ENCODE measurements at places on chromosomes 11 and 22.

DNA sequence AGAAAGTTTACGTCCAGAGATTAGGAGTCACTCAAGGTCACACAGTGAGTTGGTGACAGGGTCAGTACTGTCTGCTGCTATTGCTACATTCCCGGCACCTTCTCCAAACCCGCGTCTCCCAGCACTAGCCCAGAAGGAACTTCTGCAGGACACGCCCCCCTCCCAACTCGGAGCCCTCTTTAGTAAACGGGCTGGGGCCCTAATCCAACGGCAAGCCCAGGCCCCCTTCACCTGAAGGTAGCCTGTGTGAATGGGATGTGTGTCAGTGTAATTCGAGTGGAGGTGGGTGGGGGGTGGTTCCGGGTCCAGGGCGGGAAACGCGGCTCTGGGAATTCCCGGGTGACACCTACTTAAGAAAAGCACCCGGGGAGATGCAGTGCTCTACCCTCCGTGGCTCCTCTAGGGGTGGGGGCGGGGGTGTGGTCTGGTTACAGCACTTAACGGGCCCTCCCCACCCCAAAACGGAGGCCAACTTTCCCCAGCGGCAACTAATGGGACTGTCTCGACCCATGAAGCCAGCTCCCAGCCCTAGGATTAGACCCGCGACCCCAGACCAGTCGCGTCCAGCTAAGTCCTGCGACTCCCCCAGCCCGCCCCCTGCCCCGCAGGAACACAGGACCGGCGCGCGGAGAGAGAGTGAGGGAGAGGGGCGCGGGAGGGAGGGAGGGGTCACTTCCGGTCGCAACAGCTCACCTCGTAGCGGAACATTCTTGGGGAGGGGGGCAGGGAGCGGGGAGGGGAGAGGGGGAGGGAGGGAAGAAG is 468 bp downstream of the PATL1 start:
- peaks cover 13% of the 10 kb centered on the region for H3K4me1 ChIP-seq
- DNase-seq: peak; percentile 22
- H3K27ac ChIP-seq: peak overlapping the region; percentile 97
- H3K4me3 ChIP-seq: peak overlapping the region; percentile 95

- H3K27ac ChIP-seq: peak overlapping the region; percentile 80
- no peaks in the 10 kb centered on the region for H3K36me3 ChIP-seq
- H3K27me3 ChIP-seq: no peaks in the 10 kb centered on the region
- H3K4me1 ChIP-seq: no peaks in the 10 kb centered on the region
- peak overlapping the region; percentile 37 for H3K4me3 ChIP-seq
Observed at GRCh38 chr11:118145285-118146227, 7.1 kb downstream of the SCN4B start.

- H3K27me3 ChIP-seq: no peaks in the 10 kb centered on the region
- no peak overlapping the region for H3K4me3 ChIP-seq
- H3K27ac ChIP-seq: no peak overlapping the region
- no peaks in the 10 kb centered on the region for H3K36me3 ChIP-seq
Observed at GRCh38 chr11:44421090-44421675, 111.2 kb upstream of the ALX4 start.

DNA sequence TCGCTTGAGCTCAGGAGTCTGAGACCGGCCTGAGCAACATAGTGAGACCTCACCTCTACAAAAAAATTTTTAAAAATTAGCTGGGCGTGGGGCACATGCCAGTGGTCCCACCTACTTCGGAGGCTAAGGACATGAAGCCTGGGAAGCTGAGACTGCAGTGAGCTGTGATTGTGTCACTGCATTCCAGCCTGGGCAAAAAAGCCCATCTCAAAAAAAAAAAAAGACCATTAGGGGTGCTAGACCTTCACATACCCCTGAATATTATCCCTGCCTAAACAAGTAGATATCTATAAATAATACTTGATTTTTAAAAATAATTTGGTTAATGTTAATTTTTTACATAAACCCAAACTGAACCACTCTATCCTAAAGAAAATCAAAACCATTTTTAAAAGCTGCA is 24.2 kb downstream of the NUP98 start:
- peaks cover 10% of the 10 kb centered on the region for H3K36me3 ChIP-seq
- no peaks in the 10 kb centered on the region for H3K27me3 ChIP-seq
- H3K4me3 ChIP-seq: no peak overlapping the region
- no peak overlapping the region for H3K27ac ChIP-seq
- DNase-seq: no peak
- H3K4me1 ChIP-seq: no peaks in the 10 kb centered on the region

DNA sequence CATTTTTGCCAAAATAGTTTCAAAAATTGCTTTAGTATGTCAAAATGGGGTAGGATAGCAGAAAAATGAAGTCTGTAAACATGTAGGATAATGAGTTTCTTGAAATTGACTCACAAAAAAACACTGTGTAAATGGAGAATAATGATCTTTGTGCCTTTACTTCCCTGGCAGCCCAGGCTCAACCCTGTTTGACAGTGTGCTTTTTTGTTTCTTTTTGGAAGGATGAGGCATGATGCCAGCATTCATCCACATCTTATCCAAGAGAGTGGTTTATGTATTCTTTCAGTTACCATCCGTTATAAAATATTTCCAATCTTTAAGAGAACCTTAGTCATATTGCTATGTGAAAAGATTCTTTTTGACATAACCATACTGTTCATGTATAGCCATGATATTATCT is 70.6 kb downstream of the ARHGAP42 start:
- H3K4me3 ChIP-seq: no peak overlapping the region
- H3K27ac ChIP-seq: no peak overlapping the region
- H3K27me3 ChIP-seq: no peaks in the 10 kb centered on the region
- no peaks in the 10 kb centered on the region for H3K36me3 ChIP-seq
- H3K4me1 ChIP-seq: no peaks in the 10 kb centered on the region
- no peak for DNase-seq

DNA sequence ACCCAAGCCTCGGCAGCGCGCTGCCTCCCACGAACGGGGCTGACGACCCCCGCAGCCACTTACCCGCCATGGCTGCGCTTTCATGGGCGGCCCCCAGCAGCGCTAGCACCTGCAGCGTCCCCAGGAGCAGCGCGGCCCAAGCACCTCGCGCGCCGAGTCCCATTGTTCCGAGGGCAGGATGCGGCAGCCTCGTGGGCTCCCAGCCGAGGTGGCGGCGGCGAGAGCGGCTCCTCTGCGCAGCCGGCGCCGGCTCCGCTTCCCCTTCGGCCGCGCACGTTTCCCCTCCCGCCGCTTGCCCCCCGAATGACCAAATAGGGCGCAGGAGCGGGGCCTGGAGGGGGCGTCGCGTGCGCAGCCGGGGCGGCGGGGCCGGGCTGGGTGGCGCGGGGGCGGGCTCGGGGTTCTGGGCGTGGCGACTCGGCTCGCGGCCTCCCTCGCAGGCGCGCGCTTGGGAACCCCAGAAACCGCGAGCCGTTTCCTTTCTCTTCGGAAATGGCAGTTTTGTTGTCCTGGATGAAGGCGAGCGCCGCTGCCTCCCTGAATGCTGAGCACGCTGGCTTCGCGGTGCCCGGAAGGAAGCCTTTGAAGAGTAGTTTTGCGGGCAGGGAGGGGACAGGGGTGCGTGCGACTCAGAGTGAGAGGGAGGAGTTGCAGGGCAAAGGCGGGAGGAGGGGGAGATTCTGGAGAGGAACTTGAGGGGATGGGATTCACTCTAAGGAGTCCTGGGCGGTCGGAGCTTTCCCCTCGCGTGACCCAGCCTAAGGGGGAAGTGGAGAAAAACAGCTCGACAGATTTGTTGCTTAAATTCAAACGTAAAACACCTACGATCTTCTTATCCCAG is at the start of gene TMEM123:
Gene TMEM123 (minus strand): TSS at position 305 of the 841 bp plus-strand sequence. CDS start 142 bp downstream, at position 163.
- peaks cover 44% of the 10 kb centered on the region for H3K4me1 ChIP-seq
- H3K4me3 ChIP-seq: peak within 1 kb of the TSS; percentile 96
- DNase-seq: peak; percentile 16
- H3K36me3 ChIP-seq: peaks cover 6% of the 10 kb centered on the region

- H3K36me3 ChIP-seq: no peaks in the 10 kb centered on the region
- H3K4me1 ChIP-seq: no peaks in the 10 kb centered on the region
Observed at GRCh38 chr11:72394416-72394815, 39.9 kb downstream of the CLPB start.

DNA sequence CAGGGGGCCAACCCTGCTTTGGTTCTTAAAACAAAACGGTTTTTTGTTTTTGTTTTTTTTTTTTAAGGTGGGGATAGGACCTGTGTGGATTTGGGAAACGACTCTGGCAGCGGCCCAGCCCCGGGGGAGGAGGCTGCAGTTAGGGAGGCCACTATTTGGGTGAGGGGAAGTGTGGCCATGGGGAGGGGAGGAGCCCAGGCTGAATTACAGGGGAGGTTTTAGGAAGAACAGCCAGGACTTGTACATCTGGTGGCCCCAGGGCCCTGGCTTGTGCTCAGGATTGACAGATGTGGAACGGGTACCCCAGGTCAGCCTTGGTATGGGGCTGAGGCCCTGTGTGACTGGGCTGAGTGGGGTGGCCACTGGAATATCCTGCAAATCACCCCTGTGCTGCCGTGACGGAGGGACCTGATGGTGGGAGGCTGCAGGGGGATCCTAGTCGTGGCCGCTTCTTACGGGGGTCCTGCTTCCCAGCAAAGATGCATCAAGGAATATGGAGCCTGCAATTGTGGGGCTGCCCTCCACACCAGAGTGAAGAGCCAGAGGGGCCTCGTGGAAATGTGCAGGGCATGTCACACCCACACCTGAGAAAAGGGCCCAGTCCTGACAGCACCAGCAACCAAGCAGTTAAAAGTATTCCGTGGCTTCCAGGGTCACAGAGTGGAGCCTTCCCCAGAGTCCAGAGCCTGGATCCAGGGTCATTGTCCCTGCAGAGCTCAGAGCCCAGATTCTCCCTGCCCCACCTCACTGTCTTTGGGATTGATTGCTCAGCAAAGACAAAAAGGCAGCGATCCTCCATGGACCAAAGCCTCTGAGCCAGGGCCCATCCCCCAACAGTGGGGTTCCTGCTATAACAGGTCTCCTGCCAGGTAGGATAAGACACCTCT is 55.2 kb upstream of the WNT7B start:
- peak overlapping the region; percentile 100 for H3K27ac ChIP-seq
- H3K4me3 ChIP-seq: no peak overlapping the region
- no peaks in the 10 kb centered on the region for H3K36me3 ChIP-seq

GRCh38 chr11:134398644-134399292 is 13.3 kb downstream of the B3GAT1 start:
- H3K27me3 ChIP-seq: peaks cover 57% of the 10 kb centered on the region
- no peak overlapping the region for H3K27ac ChIP-seq
- H3K4me1 ChIP-seq: no peaks in the 10 kb centered on the region

DNA sequence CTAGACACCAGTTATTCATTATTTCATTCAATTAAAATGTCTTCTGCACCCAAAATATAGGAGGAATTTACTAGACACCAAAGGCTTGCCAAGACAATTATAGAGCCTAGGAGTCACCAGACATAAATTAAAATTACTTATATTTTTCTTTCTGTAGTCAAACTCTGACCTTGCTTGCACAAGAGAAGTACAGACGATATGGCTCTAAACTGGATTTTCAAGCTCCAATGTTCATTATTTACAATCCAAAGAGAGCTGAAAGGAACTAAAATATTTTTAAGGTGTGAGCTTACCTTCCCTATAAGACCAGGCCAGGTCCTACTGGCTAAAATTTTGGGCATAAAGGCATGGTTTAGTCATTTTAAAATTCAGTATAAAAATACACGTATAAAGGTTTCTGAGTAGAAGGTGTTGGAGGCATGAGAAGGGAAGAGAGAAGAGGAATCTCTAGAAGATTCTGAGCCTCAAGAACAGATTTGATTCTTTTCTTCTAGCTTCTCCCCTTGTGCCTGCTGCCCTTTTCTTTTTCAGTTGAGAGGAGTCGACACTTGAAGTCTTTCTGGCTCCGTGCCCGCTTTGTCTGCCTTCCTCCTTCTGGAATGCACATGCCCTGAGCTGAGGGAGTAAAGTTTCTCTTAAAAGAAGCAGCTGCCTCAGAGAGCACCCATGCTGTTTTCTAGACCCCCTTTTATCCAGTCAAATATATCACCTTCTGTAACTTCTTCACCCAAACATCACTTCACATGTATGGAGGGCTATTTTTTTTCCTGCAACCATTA is 13.5 kb downstream of the C11orf97 start:
- H3K27me3 ChIP-seq: no peaks in the 10 kb centered on the region
- H3K4me3 ChIP-seq: no peak overlapping the region
- no peaks in the 10 kb centered on the region for H3K4me1 ChIP-seq
- H3K36me3 ChIP-seq: no peaks in the 10 kb centered on the region

GRCh38 chr22:25368271-25368670 is 148.8 kb downstream of the CRYBB2 start:
- H3K4me1 ChIP-seq: no peaks in the 10 kb centered on the region
- H3K36me3 ChIP-seq: peaks cover 24% of the 10 kb centered on the region
- DNase-seq: no peak
- H3K4me3 ChIP-seq: no peak overlapping the region
- H3K27ac ChIP-seq: no peak overlapping the region
- H3K27me3 ChIP-seq: no peaks in the 10 kb centered on the region

DNA sequence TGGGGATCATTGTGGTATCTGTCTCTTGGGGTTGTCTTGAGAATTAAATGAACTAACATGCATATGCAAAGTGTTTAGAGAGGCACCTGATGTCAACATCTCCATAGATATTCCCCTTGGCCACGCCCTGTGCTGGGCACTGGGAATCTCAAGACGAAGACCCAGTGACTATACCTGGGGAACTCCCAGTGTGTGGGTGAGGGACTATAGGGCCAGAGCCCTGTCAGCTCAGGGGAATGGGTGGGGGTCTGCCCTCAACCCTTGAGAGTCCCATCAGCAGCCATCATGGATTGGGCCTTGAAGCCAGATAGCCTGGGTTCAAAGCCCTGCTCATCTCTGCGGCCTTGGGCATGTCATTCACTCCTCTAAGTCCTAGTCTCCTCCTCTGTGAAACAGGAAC is 21.6 kb upstream of the LMO1 start:
- H3K27me3 ChIP-seq: peaks cover 9% of the 10 kb centered on the region
- no peak for DNase-seq
- H3K4me1 ChIP-seq: peaks cover 8% of the 10 kb centered on the region
- H3K4me3 ChIP-seq: no peak overlapping the region
- H3K27ac ChIP-seq: no peak overlapping the region

GRCh38 chr11:13208921-13209320 is 68.7 kb upstream of the BMAL1 start:
- H3K4me3 ChIP-seq: no peak overlapping the region
- H3K36me3 ChIP-seq: no peaks in the 10 kb centered on the region
- H3K27me3 ChIP-seq: no peaks in the 10 kb centered on the region
- H3K4me1 ChIP-seq: peaks cover 11% of the 10 kb centered on the region
- H3K27ac ChIP-seq: peak overlapping the region; percentile 77
- no peak for DNase-seq
